GM04504 (cell line): ENCODE measurements at places on chromosomes 5 and 9.

DNA sequence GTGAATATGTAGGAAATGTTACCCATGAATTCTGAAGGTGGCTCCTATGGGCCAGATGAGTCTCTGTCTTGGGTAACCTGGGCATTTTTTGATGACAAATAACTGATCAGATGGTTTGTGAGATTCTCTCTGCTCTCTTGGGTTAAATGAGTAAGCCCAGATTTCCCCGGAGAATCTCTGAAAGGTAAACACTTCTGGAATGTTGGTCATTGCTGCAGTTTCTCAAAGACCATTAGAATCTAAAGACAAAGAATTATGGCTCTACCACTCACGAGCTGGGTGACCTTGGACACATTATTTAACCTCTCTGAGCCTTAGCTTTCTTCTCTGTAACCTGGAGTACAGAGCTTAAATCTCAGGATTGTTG is 191.2 kb downstream of the DAB2IP start:
- DNase-seq, result no peak

- DNase-seq, result no peak
Measured at GRCh38 chr9:92983984-92984589, 36.8 kb downstream of the FGD3 start.

- DNase-seq, result no peak
Measured at GRCh38 chr9:99556998-99557397, 264.7 kb upstream of the NR4A3 start.

DNA sequence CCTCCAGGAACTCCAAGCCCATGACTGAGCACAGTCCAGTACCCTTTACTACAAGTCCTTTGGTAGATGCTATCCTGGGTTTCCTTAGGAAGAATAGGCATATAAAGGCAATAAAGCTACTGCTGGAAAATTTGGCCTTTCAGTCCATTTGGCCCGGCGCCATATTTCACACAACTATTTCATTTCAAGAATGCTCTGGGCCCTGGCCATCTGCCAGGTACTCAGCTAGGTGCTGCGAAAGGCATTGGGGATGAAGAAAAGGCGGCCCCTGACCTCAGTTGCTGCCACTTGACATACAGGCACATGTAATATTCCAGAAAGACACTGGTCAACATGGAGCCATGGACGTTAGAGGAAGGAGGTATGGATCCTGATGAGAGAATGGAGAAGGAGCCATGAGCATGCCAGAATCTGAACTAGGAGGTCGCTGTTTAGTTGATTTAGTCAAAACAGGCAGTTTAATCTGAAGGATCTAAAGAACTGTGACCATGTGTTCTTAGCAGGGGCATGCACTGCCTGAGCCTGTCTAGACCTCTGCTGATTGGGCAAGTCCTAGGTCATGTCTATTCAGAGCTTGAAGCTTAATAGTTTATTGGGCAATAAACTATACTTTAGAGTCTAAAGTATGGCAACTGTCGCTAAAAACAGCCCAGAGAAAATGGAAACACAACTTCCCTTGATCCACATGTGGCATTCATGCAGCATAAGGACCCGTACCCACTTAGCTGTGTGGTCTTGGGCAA is 149.3 kb downstream of the MELK start:
- DNase-seq, result no peak

DNA sequence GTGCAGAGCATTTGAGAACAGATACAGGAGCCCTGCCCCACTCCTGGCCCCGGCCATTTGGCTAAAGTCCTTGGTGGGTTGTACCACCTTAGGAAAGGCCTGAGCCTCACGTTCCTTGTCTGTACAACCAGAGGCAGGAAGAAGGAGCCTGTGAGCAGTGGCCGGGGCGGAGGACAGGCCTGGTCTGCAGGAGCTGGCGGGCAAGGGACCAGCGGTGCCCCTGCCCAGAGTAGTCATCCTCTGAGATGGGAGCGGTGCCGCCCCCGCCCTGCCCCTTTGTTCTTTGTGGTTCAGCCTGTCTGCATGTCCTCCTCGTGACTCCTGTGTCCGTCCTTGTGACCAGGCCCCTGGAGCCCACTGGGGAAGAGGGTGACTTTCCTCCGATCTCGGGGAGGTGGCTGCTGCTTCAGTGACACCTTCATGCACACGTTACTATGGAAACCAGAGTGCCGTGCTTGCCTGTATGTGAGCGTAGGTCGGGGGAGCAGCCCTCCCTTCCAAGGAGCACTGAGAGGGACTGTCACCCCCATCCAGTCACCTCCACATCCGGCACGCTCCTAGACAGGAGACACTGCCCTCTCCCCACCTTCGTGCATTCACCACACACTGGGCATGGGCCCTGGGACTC is 42.9 kb downstream of the UNC5A start:
- no peak for DNase-seq

DNA sequence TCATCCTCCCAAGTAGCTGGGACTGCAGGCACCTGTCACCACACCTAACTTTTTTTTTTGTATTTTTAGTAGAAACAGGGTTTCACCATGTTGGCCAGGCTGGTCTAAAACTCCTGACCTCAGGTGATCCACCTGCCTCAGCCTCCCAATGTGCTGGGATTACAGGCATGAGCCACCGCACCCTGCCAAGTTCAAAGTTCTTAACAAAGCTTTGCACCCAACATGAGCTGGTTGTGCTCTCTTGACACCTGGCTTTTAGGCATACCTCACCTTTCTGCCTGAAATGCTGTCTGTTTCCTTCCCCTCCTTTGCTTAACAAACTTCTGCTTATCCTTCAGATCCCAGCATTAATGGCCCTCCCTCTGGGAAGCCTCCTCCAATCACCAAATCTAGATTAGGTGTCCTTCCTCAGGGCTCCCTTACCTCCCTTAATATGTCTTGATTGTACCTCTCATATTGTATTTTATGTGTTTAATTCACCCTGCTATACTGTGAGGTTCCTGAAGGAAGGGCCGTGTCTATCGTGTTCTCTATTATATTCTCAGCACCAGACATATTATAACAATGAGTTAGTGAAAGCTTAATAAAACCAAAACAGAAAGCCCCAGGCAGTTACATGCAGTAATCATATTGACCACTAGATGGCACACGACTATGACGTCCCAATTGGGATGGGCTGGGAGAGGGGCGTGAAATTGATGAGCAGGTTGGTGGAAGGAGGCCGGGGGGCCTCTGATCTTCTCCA is 62.9 kb upstream of the PPARGC1B start:
- DNase-seq, result no peak

DNA sequence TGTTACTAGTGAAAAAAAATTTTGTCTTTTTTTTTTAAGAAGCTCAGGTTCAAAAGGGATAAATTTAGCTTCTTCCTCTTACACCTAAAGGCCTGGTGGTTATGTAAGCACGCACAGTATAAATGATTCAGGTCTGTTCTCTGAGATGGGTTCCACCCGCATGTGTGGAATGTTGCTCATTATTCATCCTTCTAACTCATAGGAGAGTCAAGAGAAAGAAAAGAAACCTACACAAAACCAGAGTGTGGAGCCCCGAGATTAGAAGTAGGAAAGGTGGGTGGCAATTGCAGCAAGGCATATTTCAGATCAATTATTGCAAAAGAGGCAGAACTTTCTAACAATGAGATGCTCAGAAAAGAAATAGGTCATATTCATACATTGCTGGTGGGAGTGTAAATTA is 13.5 kb downstream of the PLAC8L1 start:
- no peak for DNase-seq

DNA sequence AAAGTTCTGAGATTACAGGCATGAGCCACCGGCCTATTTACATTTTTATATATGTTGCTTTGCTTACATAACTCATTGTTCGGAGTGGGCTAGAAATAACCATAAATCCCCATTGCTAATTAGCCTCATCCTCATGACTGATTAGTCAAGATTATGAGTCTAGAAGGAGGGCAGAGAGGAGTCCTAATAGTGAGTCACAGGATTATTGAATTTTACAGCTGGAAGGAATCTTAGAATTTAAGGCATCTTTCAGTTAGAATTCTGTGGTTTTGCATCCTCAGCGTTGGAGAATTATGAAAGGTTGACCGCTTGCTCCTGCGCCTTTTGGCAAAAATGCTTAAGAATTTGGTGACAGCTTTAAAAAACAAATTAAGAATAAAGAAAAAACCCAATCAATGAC is 2.6 kb upstream of the PBX3 start:
- DNase-seq, result peak; percentile 67

DNA sequence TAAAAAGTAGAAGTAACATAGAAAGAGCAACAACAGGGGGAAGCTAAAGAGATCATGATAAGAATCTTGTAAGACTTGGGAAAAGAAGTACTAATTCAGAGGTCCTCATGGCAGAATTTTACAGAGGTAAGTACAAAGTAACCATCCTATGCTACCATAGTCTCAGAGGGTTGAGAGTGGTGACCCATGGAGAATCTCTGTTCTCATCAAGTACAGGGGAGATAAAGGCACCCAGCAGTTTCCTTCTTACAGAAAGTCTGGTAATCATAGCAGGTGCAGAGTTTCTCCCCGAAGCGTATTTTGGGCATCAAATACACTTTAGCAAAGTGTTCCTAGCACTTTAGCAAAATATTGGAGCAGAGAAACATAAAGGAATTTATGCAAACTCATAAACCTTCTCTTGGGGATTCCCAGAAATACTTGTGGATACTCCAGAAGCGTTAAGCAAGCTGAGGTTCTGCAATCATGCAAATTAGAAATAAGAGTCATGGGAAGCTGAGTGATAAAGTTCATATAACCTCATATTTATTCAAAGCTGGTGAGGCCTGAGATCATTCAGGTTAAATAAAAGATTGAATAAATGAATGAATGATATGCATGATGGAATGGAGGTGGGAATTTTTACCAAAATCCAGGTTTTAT is 101.0 kb upstream of the SMC2 start:
- no peak for DNase-seq

DNA sequence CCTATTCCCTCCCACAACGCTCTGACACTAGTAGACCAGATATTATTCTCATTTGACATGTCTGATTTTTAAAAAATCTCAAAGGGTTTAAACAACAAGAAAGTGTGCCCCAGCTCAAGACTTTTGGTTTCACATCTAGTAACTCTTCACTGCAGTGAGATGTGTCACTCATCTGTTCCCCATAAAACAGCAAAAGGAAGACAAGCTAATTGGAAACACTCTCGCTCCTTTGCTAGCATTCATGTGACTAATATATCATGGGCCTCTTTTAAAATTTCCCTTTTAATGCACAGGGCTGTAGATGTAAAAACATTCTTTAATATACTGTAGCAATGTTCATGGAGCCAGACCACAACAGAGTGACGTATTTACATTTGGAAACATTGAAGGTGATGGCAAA is 372.6 kb downstream of the ZNF608 start:
- DNase-seq, result no peak

GRCh38 chr5:1186351-1187233 is 14.8 kb upstream of the SLC6A19 start:
- no peak for DNase-seq

GRCh38 chr5:177498013-177498787 is 796 bp upstream of the PDLIM7 start:
- no peak for DNase-seq

DNA sequence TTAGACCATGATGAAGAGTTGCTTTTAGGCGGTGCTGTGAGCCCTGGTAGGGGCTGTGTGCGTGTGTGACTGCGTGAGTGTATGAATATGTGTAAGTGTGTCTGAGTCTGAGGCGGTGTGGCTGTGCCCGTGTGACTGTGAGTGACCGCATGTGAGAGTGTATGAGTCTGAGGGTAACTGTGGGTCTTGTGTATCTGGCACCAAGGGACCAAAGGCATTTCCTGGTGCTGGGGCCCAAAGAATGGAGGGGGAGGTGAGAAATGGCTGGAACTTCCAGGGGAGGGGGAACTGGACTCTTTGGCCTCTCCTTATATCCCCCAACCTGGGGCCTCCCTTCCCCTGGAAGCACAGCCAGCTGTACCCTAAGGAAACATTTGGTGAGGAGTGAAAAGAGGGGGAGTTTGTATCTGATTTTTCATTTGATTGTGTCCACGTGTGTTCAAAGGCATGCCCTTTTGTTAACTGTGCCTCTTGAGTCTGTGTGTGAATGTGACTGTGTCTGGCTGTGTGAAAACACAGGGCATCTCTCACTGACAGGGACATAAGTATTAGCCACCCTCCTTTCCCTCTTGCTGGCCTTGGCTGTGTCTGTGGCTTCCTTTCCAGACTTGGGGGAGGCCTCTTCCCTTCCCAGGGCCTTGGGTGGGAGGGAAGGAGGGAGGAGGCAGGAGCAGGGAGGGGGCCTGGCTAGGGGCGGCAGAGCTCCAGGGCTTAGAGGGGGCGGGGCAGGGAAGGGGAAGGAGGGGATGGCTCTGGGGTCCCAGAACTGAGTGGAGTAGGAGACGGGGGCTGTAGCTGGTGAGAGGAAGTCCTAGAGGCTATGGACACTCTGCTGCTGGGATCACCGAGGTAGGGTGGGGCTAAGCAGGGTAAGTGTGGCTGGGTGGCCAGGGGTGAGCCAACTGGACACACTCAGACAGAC is 1.4 kb downstream of the IL11RA start:
- DNase-seq, result no peak

- DNase-seq, result peak; percentile 28
Measured at GRCh38 chr9:130912932-130913598, 16.5 kb upstream of the QRFP start.

DNA sequence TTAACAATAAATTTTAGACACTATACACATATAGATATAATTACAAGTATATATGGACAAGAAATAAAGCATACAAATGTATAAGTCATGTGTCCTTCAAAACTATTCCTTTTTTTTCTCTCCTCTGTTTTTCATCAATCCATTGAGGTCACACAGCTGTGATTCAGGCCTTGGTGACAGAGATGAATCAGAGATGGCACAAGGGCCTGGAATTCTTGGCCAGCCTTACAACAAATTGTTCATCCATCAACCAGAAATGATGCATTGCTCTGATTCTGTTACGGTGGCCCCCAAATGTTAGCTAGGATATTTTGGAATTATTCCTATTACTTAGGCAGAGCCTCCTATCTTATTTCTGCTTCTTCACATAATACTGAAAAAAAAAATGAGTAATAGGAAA is 108.7 kb upstream of the MPDZ start:
- peak; percentile 31 for DNase-seq

- peak; percentile 85 for DNase-seq
Measured at GRCh38 chr9:86557063-86557766, 203.0 kb upstream of the TUT7 start.

DNA sequence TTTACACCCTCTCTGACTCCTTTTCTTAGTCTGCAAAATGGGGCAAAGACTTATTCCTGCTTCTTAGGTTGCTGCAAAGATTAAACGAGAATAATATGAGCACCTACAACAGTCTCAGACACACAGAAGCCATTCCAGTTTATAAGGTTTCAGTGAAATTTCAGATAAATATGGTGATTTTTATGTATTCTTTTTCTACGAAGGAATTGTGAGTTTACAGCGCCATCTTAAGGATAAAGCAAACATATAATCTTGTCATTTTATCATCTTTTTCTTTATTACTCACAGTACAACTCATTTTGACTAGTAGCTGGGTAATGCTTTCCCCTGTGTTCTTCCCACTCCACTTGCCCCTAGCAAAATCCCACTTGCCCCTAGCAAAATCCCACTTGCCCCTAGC is 29.2 kb upstream of the SMC5 start:
- DNase-seq, result peak; percentile 20

DNA sequence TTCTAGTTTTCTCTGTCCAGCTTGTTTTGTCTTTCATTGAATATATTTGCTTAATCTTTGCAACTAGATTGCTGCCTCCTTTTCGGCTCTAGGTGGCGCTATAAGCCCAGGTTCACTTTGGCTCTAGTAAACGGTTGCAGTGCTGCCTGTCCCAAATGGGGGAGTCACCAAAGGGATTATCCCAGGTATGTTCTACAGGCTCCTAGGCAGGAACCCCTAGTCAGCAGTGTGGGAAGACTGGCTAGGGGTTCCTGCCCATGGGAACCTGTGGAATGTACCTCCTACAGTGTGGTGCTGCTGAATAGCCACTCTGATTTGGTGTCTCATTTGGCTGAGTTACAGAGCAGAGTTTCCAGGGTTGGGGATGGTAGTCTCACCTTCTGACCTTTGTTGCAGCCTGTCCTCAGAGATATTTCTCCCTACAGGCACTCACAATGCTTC is 85.2 kb downstream of the ARSB start:
- no peak for DNase-seq
